ENCODE measurements at places on chromosomes 13 and 19. TPM values are rescaled to one million over a fixed set of nuclear protein-coding genes. Genes with fewer than 3 reads are reported as not detected.

DNA sequence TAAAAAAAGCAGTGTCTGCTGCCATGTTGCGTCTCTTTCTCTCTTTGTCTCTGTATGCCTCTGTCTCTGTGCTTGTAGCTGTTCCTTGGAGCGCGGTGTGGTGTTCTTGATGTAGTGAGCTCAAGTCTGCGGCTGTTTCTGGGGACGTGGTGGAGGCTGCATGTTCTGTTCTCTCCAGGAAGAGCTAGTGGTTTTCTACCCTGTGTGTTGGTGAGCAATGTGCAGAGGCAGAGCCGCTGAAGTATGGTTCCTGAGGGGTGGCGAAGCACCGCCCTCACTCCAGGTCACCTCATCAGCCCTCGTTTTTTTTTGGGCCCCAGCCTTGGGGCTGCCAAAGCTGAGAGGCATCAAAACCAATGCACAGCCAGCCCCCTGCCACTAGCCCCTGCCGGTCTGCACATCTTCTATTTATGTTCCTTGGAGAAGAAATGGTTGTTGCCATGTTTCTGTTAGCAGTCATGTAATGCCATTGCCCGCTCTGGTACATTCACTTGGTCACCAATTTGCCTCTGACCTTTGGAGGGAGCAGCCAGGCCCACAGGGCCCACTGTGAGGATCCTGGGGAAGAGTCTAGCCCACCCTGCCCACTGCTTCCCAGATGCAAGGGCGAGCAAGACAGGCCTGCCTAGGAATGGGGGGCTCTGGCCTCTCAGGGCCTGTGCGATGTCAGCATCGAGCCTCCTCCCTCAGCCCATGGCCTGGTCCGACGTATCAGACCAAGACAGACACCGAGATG, 7.2 kb downstream of the HNRNPL start:
- DNase-seq: no peak

DNA sequence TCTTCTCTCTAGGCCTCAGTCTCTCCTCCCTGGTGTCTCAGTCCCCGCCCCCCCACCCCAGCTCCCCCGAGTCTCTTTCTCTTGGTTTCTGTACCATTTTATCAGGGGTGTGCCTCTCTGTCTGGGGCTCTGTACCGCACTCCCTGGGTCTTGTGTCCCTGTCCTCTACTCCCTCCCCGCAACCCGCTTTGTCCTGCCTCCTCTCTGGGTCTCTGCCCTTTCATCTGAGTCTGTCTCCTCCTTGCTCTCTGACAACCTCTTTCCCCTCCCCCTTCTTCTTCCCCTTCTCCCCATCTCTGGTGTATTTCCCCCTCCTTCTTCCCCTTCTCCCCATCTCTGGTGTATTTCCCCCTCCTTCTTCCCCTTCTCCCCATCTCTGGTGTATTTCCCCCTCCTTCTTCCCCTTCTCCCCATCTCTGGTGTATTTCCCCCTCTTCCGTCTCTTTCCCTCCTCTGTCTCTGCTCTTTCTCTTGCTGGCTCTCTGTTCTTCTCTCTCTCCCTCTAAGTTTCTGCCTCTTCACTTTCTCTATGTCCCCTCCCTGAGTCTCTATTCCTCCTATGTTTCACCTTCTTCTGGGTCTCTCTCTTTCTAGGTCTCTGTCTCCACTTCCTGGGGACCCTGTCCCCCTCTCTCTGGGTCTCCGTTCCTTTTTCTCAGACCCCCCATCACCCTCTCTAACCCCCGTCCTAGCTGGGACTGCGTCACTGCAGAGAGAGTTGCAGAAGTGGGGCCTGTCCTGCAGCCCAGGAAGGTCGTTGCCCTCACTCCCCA, 2.2 kb upstream of the KCNC3 start:
- DNase-seq: no peak

DNA sequence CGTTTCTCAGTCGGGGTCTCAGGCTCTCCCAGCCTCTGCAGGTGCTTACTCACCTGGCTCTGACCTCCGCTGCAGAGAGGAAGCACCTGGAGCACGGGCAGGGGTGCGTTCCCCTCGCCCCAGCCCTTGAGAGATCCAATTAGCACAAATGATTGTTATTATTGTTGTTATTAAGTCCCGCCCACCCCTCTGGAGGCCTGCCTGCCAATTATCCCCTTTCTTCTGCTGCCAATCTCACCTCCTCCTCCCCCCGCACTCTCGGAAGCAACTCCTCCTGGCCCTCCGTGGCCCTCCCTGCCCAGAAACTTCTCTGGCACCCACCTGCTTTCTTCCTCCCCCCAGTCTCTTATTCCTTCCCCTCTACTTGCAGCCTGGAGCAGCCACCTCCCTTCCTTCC, 8.8 kb downstream of the ZNF787 start:
- DNase-seq: no peak

- peak; percentile 37 for DNase-seq
These were observed 52.9 kb downstream of the MBNL2 start for GRCh38 chr13:97274829-97275649.

- peak; percentile 39 for DNase-seq
These were observed 39.9 kb downstream of the ITGBL1 start for GRCh38 chr13:101492251-101492910.

GRCh38 chr13:100269837-100270236, 180.9 kb downstream of the PCCA start:
- DNase-seq: no peak

- DNase-seq: no peak
These were observed 292.0 kb downstream of the KLF12 start for GRCh38 chr13:73842184-73842583.

GRCh38 chr13:34347784-34348573, 530.0 kb downstream of the RFC3 start:
- peak; percentile 81 for DNase-seq

GRCh38 chr13:70090036-70090723, 17.4 kb upstream of the ATXN8OS start:
- DNase-seq: no peak

DNA sequence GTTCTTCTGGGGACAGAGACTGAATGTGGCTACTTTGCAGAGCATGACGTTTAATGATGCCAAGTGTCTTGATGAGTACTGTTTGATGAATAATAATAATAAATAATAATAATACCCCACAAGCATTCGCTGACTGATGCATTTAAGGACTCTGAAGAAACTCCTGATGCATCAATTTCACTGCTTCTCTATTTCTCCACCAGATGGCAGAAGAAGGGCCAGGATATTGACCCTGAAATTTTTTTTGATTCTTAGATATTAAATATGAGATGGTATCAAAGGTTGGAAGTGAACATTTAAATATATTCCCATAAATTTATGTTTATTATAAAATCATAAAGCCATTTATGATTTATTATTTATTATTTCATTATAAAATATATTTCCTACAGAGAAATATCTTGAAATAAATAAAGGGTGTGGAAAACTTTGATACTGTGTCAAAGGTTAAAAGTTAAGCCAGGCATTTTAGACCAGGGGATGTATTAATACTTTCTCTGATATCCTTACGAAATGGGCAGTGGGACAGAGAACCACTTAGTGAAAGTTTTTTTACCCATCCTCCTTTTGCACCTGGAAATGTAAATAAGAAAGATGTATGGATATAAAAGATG, 170.9 kb downstream of the LACC1 start:
- DNase-seq: no peak

GRCh38 chr19:39692166-39692565, 12.1 kb upstream of the LGALS14 start:
- no peak for DNase-seq

DNA sequence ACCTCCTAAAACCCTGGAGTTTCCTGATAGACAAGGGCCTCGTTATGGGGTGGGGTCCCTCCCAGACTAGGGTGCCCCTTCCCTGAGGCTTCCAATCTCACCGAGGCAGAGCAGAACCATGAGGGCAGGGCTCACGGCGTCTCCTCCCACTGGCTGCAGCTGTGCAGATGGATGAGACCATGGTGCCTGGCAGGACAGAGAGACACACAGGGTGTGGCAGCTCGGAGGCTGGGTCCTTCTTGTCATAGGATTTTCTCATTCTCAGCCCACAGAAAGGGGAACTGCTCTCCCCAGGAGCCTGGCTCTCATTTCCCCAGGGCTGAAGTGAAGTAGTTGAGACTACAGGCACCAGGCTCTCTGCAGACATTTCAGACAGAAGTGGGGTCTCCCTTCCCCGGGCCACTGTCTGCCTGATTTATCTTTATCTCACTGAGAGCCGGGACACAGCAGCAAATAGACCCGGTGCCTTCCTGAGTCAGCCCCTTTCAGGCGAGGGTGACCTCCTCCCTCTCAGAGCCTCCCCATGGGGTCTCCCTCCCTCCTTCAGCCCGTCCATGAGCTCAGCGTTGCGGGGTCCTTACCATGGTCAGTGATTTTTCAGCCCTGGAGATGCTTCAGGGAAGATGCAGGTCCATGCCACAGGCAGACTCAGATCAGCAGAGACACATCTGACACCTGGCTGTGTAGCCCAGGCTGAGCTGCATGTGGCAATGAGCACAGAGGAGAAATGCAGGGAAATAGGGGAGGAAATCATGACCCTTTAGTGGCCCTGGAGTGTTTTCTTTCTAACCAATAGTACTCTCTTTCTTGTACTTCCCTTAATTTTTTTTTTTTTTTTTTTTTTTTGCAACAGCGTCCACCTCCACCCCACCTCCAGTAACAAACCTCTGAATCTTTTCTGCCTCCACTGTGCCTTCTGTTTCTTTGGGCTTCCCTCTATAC, at the start of gene LILRA5:
Gene LILRA5, minus strand, starts transcription at position 731 of the 942 bp plus-strand sequence. Its CDS starts 147 bp downstream, at position 584.
- DNase-seq: no peak

GRCh38 chr13:105519771-105520170, 1015.7 kb downstream of the EFNB2 start:
- no peak for DNase-seq

- no peak for DNase-seq
These were observed 45.2 kb downstream of the SCEL start for GRCh38 chr13:77580748-77581147.

- no peak for DNase-seq
These were observed 49.6 kb upstream of the ARGLU1 start for GRCh38 chr13:106617561-106617960.

DNA sequence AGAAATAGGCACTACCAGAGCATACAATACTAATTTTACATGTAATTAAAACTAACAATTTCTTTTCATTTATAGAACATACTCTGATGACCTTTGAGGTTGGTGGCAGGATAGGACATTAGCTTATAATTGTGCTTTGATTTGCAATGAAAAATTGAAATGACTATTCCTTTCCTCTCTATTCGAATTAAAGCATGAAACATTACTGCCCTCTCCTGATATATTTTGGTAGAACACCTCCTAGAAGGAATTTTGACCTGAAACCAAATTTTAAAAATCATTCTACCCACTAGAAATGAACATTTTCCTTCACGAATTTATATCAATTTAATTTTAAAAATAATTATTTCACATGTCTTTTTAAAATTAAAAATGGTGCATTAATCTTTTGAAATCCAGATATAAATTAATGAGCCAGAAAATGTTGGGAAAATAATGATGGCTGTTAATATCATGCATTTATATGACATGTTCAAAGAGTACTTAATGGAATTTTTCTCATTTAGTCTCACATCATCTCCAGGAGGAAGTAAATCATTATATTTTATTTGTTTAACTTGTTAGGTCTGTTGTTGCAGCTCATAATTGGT, 556.3 kb upstream of the ARGLU1 start:
- peak; percentile 24 for DNase-seq

DNA sequence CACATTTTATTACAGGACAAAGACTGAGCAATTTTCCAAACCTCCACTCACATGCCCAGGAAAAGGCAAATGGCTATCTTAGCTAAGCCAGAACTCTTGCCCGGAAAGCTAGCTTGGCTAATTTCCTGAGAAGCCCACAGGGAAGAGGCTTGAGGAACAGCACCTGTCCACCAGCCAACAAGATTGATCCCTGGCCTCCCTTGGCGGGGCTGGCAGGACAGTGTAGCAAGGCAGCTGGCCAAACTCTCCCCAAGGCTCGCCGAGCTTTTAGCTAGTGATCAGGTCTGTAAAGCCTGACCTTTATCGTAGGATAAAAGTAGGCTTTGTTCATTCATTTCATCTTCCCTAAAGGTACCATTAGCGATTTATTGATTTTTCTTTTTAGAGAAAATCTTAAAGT, 101.4 kb downstream of the UQCRFS1 start:
- DNase-seq: no peak

- no peak for DNase-seq
These were observed 68.7 kb downstream of the POSTN start for GRCh38 chr13:37529751-37530385.

GRCh38 chr19:18900700-18901481, 4.9 kb upstream of the CERS1 start:
- DNase-seq: no peak

- no peak for DNase-seq
These were observed 101.9 kb downstream of the TEX29 start for GRCh38 chr13:111422348-111422747.

- no peak for DNase-seq
These were observed 7.1 kb downstream of the FUZ start for GRCh38 chr19:49805822-49806619.

DNA sequence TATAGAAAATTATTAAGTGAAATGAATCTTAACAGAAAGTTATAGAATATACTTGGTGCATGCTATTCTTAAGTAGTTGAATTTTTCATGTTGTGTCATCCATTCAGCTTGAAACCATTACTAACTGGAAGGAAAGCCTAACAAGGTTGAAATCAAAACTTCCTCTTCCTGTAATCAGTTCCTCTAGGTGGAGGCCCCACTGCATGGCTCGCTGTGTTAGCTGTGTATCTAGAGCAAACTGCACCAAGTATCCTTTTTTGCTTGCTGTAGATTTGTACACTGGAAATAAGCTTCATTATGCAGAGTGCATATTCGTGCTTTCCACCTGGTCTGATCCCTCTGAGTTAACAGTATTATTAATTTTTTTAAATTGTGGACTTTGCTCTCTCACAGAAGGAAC, 1146.1 kb downstream of the EFNB2 start:
- DNase-seq: no peak

The TLE2 gene
- 42.6 TPM for polyA plus RNA-seq

The ZNF547 gene
- polyA plus RNA-seq: 9.0 TPM

The CNN1 gene
- 4.5 TPM for polyA plus RNA-seq

The PGLYRP2 gene
- polyA plus RNA-seq: not detected

The ELSPBP1 gene
- 0.37 TPM for polyA plus RNA-seq

The ZNF302 gene
- 85.3 TPM for polyA plus RNA-seq

The IGLON5 gene
- polyA plus RNA-seq: 4.7 TPM

The LENG1 gene
- 8.2 TPM for polyA plus RNA-seq

The ZNF121 gene
- 31.7 TPM for polyA plus RNA-seq

The DEDD2 gene
- 32.9 TPM for polyA plus RNA-seq

The RASGRP4 gene
- 0.84 TPM for polyA plus RNA-seq

The C19orf85 gene
- polyA plus RNA-seq: not detected

The TNNI3 gene
- 7.5 TPM for polyA plus RNA-seq

The DACT3 gene
- 21.3 TPM for polyA plus RNA-seq

The LGALS7B gene
- polyA plus RNA-seq: 3.2 TPM

The ZNF814 gene
- 50.7 TPM for polyA plus RNA-seq

The RNF17 gene
- polyA plus RNA-seq: not detected

The GPR18 gene
- 0.23 TPM for polyA plus RNA-seq

The MISP gene
- 11.2 TPM for polyA plus RNA-seq

The SIAH3 gene
- 0.81 TPM for polyA plus RNA-seq

The ZNF878 gene
- polyA plus RNA-seq: 2.4 TPM

The ZBTB32 gene
- polyA plus RNA-seq: 0.62 TPM

The FOXA3 gene
- 0.15 TPM for polyA plus RNA-seq

The EHD2 gene
- polyA plus RNA-seq: 42.0 TPM
